ENCODE measurements at places on chromosomes 3 and 15. TPM values are rescaled to one million over a fixed set of nuclear protein-coding genes. Genes with fewer than 3 reads are reported as not detected.

GRCh38 chr3:135034891-135035440 is 239.9 kb downstream of the EPHB1 start:
- H3K4me3 ChIP-seq: no peak overlapping the region
- DNase-seq: no peak
- peaks cover 22% of the 10 kb centered on the region for H3K27me3 ChIP-seq
- H3K36me3 ChIP-seq: no peaks in the 10 kb centered on the region
- peaks cover 5% of the 10 kb centered on the region for H3K4me1 ChIP-seq
- no peak overlapping the region for H3K27ac ChIP-seq

- peaks cover 10% of the 10 kb centered on the region for H3K36me3 ChIP-seq
- no peak for DNase-seq
- peak overlapping the region; percentile 93 for H3K4me3 ChIP-seq
- no peak overlapping the region for H3K27ac ChIP-seq
Measured at GRCh38 chr3:120741320-120741719, 996 bp downstream of the RABL3 start.

CD86 gene
- not detected for total RNA-seq

SLC24A5 gene
- not detected for total RNA-seq

Measured in chondrocyte (in vitro differentiated cells).